ENCODE measurements at places on chromosomes 4 and X.
A peak's percentile ranks its signal among the peaks of the same experiment; 100 is the strongest.

DNA sequence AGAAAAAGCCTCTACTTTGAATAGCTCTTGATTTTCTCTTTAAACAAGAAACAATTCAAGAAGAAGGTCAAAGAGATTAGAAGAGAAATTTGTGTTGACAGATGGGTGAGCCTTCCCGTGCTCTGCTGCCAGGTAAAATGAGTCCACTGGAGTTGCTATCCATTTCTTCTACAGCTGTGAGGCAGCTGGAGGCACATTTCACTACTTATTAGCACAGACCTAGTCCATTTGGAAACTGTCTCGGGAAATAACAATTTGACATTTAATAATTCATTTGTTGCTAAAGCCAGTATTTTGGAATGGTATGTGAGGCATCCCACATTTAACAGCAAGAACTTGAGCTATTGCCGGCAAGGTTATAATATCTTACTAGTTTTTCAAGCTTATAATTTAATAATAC, 396.8 kb upstream of the GRIA3 start:
- no peak for DNase-seq

GRCh38 chr4:138659037-138659811, 356.4 kb upstream of the NOCT start:
- DNase-seq: no peak

GRCh38 chr4:24980064-24980690, 50.6 kb downstream of the LGI2 start:
- peak; percentile 69 for DNase-seq

GRCh38 chr4:104457308-104457981, 37.2 kb downstream of the CXXC4 start:
- DNase-seq: no peak

DNA sequence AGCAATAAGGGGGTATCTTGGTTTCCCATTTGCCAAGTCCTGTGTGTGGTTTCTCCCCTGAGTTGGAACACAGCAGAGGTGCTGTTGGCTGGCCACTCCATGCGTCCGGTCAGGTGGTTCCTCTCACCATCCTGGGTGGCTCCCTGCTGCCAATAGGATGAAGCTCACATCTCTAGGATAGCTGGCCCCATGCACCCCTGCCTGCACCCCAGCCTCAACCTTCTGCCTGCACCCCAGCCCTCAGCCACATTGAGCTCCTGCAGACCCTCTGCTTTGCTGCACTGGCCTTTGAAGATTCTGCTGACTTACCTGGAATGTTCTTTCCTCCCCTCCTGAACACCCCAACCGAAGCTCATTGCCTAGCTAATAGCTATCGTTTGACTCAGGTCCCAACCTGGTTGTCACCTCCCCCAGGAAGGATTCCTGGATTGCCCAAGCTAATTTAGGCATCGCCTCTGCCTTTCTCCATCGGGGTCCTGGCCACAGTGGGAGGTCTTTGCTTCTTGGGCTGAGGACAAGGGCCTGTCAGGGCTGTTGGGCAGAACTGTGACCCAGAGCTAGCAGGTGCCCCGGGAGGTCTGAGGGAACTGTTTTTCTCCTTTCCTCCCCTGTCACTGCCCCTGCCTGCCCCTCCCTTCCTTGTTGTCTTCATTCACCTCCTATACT, 36.6 kb upstream of the GRPEL1 start:
- no peak for DNase-seq

DNA sequence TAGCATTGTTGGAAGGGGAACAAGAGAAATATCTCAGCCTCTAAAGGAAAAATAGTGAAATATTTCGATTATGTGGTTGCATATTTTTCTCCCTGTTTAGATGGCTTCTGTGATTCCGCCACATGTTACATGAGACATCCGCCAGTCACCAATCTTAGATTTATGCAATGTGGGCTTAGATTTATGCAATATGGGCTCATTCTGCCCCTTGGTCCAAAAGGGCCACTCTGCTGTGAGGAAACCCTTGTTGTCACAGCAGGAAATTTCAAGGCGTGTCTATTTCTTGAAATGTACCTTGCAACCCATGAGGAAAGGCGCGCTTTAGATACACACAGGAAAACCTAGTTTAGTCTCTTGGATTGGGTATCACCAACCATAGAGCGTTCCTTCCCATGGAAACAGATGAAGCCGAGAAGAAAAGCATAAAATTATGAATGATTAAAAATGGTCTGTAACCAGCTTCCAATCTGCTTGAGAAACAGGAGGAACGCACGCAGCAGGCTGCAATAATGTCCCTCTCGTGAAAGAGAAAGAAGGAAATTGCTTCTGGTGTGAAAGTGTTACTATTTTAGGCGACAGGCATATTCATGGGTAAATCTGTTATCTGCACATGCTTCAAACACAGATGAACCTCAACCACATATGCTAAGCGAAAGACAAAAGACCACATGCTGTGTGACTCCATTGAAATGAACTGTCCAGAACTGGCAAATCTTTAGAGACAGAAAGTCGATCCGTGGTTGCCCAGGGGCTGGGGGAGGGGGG, 3.7 kb downstream of the RS1 start:
- DNase-seq: no peak

GRCh38 chr4:150942539-150942938, 72.5 kb downstream of the LRBA start:
- DNase-seq: no peak

DNA sequence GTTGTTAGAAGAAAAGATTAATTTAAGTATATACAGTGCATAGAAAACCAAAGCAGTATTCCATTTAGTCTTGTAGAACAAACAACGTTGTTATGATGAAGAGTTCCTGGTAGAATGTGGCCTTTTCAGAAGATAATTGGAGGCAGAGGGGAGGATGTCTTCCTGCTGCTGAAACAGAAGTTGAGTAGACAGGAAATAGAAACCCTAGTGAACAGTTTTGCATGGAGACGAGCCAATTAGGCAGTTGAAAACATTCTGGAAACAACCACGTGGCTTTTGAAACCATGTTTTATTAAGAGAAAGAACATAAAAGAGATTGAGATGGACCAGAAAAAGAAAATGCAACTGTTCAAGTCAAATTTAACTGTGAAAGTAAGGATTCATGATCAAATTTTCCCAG, 325.2 kb downstream of the CAMK2D start:
- DNase-seq: no peak

- DNase-seq: no peak
Measured at GRCh38 chrX:8684201-8684965, 47.6 kb downstream of the ANOS1 start.

GRCh38 chr4:2256156-2256731, 5.7 kb downstream of the MXD4 start:
- DNase-seq: no peak

GRCh38 chr4:9600246-9600645, 156.0 kb downstream of the DEFB131A start:
- no peak for DNase-seq

- no peak for DNase-seq
Measured at GRCh38 chrX:27598312-27598711, 8.2 kb downstream of the DCAF8L2 start.

DNA sequence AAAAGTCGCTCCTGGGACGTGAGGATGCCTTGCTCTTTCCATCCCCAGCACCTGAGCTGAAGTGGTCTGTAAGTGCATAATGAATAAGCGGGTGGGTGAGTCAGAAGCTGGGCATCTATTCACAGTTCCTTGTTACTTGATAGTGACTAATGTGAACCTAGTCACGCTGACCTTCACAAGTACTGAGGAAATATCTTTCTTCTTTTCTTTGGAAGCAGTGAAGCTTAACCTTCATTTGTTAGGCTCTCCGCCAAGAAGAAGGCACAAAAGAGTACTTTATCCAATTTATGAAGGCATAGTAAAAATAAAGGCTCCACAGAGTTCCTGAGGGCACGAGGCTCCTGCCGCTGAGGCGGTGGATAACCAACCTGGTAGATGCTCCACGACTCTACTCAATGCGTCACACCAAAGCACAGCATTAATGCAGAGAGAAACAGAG, 475.7 kb upstream of the SLIT2 start:
- DNase-seq: no peak

GRCh38 chrX:132294776-132295495, 75.7 kb upstream of the RAP2C start:
- DNase-seq: no peak

GRCh38 chrX:148185631-148186030, 204.5 kb downstream of the FMR1NB start:
- DNase-seq: no peak

DNA sequence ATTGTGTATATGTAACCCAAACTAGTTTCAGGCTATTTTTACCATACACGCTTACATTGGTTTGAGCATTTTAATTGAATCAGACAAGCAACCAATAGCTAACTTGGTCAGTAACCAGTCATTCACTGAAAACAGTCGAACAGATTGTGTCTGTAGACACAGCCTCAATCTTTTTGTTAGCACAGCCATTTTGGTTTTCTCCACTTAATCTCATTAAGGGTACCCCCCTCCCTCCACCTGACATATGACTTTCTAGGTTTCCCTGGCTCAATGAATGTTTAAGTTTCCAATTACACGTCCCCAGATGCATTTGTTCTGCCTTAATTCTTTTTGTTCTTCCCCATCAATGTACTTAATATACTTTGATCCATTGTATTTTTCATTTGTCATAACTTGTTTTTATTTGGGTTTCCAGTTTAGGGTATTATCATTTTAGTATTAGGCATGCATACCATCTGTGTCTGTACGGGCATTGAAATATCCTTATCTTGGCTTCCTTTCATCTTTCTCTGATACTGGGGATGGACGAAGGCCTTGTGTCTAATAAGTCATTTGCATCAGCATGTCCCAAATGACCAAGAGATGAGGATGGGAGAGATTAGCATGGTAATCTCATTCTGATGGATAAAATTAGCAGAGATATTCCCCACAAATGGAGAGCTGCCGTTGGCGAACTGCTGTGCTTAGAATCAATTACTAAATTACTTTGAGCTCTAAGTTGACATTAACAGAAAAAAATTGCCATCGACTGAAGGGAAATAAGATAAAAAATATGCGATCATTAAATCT, 35.9 kb upstream of the PHOX2B start:
- DNase-seq: no peak

DNA sequence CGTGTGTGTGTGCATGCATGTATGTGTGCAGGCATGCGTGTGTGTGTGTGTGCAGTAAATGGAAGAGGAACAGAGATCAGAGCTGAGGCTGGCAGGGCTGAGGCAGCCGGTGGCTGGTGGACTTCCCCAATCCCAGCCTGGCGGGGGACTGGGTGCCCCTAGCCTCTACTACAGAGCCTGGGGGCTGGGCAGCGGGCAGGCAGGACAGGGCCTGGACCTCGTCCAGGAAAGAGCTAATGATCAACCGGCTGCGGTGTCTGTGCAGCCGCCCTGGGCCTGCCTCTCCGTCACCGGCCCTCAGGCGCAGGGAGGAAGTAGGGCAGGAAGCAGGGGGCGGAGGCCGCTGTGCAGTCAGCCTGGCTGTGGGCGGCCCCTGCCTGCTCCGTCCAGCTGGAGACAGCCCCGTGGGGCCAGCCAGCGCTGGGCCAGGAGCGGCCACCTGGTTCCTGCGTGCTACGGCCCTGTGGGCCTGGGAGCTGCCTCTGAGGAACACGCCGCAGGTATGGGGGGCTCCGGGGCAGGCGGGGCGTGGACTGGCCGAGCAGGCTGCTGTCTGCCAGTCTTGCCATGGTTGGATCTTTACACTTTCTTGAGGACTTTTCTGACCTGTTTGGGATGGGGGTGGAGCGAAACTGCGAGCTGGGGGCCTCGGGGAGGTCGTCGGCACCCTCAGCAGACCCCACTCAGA, at the start of gene SH3TC1:
SH3TC1 (plus strand) TSS at position 385 of the 688 bp plus-strand sequence. CDS start 5,905 bp downstream, outside the sequence.
- DNase-seq: peak; percentile 70

DNA sequence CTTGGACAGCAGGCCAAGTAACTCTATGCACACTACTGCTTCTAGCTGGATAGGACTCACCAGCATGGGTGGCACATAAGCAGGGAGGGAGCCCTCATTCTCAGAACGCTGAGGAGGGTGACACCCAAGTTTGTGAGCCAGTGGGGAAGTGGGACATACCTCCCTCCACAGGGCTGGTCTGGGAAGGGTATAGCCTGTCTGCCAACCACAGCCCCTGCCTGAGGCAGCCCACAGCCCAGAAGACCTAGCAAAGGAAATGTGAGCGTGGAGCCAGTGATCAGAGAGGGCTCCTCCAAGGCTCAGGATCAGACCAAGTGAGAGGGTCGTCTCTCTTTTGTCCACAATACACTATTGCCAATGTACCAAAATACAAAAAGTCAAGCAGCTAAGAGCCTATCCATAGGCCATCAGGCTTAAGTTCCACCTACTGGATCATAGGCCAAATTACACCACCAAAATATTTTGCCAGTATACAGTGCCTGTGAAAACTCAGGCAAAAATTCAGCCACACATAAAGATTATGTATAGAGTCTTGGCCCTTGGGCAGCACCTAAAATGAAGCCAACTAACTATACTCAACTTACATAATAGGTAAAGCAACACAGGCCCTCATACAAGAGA, 1203.1 kb downstream of the PCDH18 start:
- DNase-seq: no peak

- no peak for DNase-seq
Measured at GRCh38 chr4:109691411-109691920, 11.8 kb downstream of the CASP6 start.

GRCh38 chr4:114615435-114615834, 16.8 kb downstream of the UGT8 start:
- no peak for DNase-seq

GRCh38 chrX:36950495-36951253, 57.5 kb upstream of the FAM47C start:
- DNase-seq: no peak

DNA sequence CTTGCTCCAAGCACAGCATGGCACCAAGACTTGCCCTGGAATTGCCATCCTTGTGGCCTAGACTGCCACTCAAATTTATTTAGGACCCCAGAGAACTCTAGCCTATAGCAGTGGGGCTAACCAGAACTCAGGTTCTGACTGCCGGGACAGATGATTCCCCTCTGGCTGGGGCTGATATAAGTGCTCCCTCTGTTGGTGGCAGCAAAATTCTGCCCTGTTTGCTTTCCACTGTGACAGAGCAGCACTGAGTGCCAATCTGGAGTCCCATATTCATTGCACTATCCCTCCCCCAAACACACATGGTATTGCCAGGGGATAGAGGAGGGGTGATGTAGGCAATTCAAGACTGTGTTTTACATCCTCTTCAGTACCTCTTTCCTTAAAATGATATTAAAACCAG, 1081.9 kb downstream of the FAT4 start:
- no peak for DNase-seq

DNA sequence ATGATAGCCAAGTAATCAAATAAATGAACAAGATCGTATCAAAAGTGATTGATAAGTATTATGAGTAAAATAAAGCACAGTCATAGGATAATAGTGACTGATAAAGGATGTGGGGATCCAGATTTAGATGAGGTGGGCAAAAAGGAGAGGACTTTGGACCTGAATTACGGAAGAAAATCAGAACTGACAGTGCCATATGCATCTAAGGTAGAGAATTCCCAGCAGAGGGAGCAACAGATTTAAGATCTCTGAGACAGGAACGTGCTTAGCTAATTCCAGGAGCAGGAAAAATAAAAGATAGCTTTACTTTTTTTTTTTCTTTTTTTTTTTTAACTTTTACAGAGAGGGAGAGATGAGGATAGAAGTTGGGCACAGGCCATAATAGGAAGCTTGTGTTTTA, 189.9 kb downstream of the NWD2 start:
- DNase-seq: no peak

GRCh38 chrX:116526010-116526409, 63.2 kb upstream of the CT83 start:
- no peak for DNase-seq

Data from activated CD4-positive, alpha-beta T cell treated with anti-CD3 and anti-CD28 coated beads, Interleukin-2, amount 50 U/mL, for 16 hours (primary cell).